ENCODE measurements at places on chromosomes 3 and 15.

GRCh38 chr3:10515884-10516495 lies 10.6 kb upstream of the ATP2B2 start:
- DNase-seq: no peak
- H3K4me3 ChIP-seq: no peak overlapping the region
- no peak overlapping the region for H3K27ac ChIP-seq
- H3K36me3 ChIP-seq: no peaks in the 10 kb centered on the region

- H3K4me1 ChIP-seq: no peaks in the 10 kb centered on the region
- no peak for DNase-seq
- no peaks in the 10 kb centered on the region for H3K27me3 ChIP-seq
- peaks cover 27% of the 10 kb centered on the region for H3K36me3 ChIP-seq
- H3K4me3 ChIP-seq: no peak overlapping the region
Measured at GRCh38 chr3:182104881-182105280, 393.2 kb downstream of the SOX2 start.

DNA sequence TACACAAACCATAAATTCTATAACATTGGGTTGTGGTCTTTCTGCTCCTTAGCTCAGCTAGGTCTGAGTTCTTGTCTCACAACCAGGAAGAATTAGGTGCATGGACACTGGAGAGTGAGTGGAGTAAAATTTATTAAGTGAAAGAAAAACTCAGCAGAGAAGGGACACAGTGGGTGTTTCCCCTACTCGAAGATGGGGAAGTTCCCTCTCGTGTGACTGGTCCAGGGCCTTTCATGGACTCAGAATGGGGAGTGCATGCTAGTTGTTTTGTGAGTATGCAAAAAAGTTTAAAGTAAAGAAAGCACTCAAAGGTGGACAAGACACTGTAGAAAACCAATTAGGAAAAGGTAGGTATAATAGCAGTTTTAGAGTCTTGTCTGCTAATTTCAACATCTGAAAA lies 215.5 kb upstream of the RORA start:
- no peaks in the 10 kb centered on the region for H3K27me3 ChIP-seq
- H3K27ac ChIP-seq: no peak overlapping the region
- peaks cover 12% of the 10 kb centered on the region for H3K4me1 ChIP-seq
- peaks cover 7% of the 10 kb centered on the region for H3K36me3 ChIP-seq

GRCh38 chr15:42474827-42475226 lies 16.1 kb downstream of the ZNF106 start:
- H3K4me1 ChIP-seq: no peaks in the 10 kb centered on the region
- no peak for DNase-seq
- H3K27ac ChIP-seq: no peak overlapping the region
- peaks cover 4% of the 10 kb centered on the region for H3K36me3 ChIP-seq
- no peak overlapping the region for H3K4me3 ChIP-seq

DNA sequence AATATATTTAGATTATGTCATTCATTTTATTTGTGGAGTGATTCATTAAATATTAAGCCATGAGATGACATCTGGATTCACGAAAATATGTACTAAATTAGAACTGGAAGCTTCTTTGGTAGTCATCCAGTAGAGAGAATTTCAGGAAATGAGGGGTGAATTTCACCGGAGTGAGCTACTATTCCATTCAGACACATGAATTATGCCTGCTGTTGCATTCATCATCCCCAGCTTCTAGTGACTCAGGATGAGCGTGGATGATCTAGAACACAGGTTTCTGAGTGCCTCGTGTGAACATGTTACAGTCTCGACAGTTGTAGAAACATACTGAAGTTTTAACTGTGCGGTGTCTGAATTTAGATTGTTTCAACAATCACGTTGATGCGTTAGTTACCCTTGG lies 42.9 kb upstream of the GABRG3 start:
- no peak overlapping the region for H3K27ac ChIP-seq
- H3K4me3 ChIP-seq: no peak overlapping the region
- no peaks in the 10 kb centered on the region for H3K36me3 ChIP-seq
- H3K4me1 ChIP-seq: peaks cover 2% of the 10 kb centered on the region

- H3K36me3 ChIP-seq: no peaks in the 10 kb centered on the region
- H3K4me3 ChIP-seq: no peak overlapping the region
- H3K27ac ChIP-seq: no peak overlapping the region
- no peak for DNase-seq
- no peaks in the 10 kb centered on the region for H3K27me3 ChIP-seq
- H3K4me1 ChIP-seq: peaks cover 19% of the 10 kb centered on the region
Measured at GRCh38 chr3:157912514-157913451, 193.4 kb downstream of the SHOX2 start.

- peaks cover 12% of the 10 kb centered on the region for H3K36me3 ChIP-seq
- no peaks in the 10 kb centered on the region for H3K27me3 ChIP-seq
- peak overlapping the region; percentile 92 for H3K27ac ChIP-seq
- peak; percentile 31 for DNase-seq
Measured at GRCh38 chr3:61664105-61664482, 102.7 kb downstream of the PTPRG start.

DNA sequence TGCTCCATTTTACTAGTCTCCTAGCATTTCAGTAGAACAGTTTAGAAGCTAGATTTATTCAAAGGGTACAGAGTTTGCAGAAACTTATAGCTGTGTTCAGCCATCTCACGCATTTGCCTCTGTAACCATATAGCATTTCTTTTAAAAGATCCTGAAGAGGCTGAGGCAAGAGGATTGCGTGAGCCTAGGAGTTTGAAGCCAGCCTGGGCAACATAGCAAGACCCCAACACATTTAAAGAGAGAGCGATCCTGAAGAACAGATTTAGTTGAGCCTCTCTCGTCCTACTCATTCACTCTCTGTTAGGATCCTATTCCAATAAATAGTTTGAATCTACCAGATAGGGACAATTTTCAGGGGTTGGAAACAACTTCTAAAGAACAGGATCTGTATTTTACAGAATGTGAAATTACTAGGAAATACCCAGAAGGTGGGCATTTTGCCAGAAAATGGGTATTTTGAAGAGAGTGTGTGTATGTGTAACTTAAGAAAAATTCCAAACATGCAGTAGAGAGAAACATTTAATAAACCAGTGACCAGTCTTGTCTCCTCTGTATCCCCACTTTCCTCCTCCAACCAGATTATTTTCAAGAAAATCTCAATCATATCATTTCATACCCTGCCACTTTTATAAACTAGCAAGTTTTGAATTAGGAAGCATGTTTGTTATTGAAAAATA lies 4.5 kb downstream of the EIF3J start:
- H3K36me3 ChIP-seq: peaks cover 35% of the 10 kb centered on the region
- no peak for DNase-seq
- H3K27me3 ChIP-seq: no peaks in the 10 kb centered on the region
- H3K4me3 ChIP-seq: no peak overlapping the region
